ENCODE measurements at places on chromosomes 12 and 14. TPM values are rescaled to one million over a fixed set of nuclear protein-coding genes. Genes with fewer than 3 reads are reported as not detected.
A peak's percentile ranks its signal among the peaks of the same experiment; 100 is the strongest.

The NR4A1 gene
- total RNA-seq: 13.1 TPM

The CCDC175 gene
- total RNA-seq: not detected

The YLPM1 gene
- total RNA-seq: 40.0 TPM

DNA sequence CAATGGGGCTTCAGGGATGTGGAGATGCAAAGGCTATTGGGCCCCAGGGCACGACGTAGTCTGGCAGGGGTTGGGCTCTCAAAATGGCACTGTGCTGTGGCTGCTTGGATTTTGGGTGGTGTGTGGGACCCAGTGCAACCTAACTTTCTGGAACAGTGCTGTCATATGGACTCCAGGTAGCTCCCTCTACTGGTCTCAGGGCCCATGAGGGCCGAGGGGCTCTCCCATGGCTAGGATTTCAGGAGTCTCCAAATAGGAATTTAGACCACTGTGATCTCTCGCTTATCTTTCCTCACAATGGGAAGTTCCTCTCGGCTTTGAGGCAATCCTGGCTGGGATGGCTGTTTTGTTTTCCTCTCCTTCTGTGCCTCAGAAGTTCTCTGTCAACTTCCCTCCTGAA lies 68.2 kb upstream of the MUCL1 start:
- DNase-seq: no peak

DNA sequence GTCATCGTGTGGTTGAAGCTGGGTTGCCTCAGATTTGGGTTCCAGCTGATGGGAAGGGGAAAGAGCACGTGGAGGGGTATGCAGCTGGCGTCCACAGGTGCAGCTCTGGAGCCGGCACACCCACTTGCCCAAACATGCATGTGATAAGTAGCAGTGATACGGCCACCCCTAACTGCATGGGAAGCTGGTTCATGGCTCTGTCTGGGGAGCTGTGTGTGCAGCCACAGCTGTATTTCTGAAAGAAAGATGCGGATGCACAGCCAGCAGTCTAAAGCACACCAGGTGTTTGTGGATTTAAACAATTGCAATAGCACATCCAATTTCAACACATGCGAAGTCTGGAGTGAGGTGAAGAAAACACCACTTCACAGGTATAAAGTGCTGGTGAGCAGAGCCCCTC lies 181.4 kb downstream of the EFCAB11 start:
- no peak for DNase-seq

DNA sequence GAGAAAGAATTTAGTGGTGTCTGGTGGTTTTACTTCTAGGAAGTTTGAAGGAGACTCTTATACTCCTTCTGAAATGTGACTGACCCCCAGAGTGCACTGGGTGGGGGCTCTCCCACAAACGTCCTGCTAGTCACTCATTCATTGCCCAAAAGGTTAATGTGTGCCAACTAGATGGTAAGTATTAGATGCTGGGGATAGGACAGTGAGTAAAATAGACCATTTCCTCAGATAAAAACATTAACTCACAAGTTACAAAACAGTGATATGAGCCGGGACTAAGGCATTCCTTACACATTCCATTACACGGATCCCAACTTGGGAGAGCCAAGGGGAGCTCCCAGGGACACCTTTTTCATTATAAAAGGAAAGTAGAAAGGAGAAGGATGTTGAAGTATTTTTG lies 185.1 kb downstream of the ATXN7L3B start:
- DNase-seq: no peak

DNA sequence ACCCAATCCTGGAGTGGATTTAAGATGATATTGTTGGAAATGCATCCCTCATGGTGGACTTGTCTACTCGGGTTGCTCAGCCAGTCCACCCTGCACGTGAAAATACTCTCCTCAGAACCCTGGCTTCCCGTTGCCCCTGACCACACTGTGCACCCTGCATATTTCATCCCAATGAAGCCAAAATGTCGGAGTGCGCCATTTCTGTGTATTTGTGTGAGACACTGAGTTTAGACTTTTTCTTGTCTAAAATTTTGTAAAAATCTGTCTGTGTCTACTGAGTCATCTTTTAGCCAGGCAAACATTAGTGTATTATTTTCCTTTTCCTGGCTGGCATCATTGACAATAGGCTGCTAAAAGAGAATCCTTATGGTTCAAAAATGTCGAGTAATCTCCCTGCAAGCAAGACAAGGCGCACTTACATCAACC lies 485 bp upstream of the PNMA1 start:
- peak; percentile 68 for DNase-seq

DNA sequence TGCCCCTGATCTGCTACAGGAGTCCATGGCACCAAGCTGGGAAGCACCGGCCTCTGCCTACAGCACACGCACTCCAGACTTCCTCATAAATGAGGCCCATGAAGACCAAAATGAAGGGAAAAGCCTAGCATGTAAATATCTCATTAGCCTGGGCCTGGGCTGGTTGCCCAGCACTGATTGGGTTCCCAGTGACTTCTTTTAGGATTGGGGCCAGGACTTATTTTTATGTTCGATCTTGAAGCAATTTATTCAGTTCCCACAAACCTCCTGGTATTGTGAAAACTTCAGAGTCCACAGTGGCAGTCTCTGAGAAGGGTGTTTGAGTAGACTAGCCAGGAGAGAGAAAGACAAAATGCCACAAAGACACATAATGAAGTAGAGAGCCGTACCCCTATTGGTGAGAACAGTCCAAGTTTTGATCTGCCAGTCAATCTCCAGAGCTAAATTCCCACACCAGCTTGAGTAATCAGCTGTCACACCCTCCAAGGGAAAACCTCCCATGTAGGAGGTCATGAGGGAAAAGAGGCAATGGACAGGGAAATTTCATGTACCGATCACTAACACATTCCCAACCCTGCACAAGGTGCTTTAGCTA lies 78.2 kb downstream of the PHLDA1 start:
- peak; percentile 63 for DNase-seq

DNA sequence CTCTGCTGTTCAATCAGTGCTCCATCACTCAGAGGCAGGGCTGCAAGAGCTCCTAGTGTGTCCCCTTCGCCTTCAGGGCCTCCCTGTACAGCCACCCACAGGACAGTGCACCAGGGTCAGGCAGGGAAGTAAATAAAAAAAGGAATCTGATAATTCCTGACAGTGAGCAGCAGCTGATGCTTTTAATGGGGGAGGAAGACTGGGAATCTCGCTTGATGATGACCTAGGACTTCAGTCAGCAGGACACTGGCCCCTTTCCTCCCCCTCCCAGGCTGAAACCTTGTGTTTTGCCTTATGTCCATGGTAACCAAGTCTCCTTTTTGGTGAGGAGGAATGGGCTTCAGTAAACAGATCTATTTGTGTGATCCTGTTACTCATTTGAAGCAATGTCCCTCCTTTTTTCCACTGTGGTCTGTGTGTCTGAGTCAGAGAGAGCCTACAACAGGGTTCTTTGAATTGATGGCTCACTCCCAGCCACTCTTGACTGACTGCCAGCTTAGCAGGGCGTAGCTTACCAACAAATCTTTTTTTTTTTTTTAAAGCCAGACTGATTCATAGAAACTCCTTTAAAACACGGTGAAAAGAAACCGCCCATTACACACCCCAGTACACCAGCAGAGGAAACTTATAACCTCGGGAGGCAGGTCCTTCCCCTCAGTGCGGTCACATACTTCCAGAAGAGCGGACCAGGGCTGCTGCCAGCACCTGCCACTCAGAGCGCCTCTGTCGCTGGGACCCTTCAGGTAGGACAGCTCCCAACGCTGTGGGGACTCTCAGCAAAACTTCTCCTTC lies at the start of gene EMP1:
Gene EMP1, plus strand, starts transcription at position 597 of the 792 bp plus-strand sequence. CDS start 14,785 bp downstream, outside the sequence.
- DNase-seq: peak; percentile 99

DNA sequence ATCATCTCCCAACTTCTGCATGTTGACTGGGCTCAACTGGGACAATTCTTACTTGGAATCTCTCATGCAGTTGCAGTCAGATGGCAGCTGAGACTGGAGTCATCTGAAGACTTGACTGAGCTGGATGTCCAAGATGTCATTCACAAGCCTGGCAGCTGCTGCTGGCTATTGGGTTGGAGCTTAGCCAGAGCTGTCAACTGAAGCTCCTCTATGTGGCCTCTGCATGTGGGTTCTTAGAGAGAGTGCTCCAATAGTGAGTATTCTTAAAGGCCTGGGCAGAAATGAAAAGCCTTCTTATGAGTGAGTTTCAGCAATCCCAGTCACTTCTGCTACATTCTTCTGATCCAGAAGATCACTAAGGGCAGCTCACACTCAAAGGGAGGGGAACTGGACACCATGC lies 440.9 kb downstream of the LRIG3 start:
- no peak for DNase-seq

DNA sequence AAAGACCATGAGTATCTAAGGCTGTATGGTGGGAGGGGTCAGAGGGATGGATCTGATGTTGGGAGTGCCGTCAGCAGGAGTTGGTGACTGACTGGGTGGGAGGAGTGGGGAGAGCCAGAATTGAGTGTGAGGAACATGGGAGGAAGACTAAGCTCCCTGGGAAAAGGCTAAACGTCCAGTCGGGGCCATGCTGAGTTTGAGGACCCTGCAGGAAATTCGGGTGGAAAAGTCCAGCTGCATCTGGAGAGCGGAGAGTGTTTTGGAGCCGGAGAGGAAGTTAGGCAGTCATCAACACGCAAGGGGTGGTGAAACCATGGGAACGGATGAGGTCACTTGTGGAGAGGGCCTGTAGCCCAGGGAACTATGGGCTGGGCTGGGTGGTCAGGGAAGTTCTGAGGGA lies 60.9 kb downstream of the ELK3 start:
- DNase-seq: peak; percentile 85

DNA sequence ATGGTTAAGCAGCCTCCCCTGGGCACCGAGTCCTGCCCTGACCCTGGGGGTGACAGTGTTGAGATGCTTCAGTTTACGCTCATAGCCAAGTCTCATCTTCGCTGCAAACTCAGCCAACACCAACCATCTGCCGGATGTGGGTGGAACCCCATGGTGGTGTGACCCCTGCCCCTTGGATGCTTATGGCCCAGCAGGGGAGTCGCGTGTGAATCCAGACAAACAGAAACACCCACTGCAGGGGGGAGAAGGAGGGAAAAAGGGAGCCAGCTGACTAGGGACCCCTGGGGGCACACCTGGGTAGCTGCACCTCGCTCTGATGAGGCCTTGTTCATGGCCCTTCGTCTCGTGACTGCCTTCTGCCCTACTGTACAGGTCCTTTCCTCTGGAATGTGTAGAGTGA lies 23.8 kb downstream of the AACS start:
- no peak for DNase-seq

- DNase-seq: peak; percentile 51
These were observed 836 bp downstream of the PTPN21 start for GRCh38 chr14:88553886-88554456.

DNA sequence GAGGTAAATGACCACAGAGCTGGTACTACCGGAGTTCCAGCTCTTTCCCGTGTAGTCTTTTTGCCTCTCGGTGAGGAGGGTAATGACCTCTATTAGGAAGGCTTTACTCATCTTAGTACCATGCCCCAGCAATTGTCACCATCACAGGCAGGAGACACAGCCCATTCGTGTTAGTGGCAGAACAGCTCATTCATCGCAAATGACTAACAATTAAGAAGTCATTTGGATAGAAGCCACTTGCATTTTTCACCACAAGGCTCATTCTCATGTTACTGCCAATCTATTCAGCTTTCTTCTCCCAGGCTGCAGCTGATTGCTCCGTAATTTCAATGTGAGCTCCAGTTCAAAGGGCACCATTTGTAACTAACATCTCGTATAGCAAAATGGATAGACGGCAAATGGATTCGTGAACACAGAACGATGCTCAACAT lies 718.8 kb upstream of the TMEM132C start:
- peak; percentile 93 for DNase-seq

DNA sequence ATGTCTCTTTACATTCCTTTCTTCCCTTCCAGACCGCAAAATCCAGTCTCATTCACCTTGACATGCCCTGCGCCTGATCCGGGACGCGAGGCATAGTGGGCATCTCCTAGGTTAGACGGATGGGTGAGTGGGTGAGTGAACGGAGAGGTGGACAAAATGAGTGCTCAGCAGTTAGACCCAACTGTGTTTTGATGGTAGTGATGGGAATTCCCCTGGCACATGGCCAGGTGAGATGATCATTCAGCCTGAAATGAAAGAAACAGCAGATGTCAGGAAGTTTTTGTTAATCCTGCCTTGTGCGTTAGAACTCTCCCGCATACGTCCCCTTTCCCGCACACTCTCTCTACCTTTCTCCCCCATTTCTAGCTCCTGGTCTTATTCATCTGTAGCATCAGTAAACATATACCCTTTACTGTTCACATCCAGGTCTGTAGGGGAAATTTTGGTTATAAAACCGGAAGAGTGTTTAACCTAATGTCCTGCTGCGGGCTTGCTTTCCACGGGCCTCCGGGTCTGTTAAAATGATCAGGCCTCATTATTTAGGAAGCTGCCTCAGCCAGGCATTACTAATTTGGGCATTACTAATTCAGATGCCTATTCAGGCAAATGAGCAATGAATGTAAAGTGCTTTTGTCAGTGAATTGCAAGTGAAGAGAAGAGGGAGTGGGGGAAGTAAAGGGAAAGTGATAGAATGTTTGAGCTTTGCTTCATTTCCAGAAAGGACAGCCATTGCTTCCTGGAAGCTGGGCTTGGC lies 172.8 kb downstream of the ETV6 start:
- peak; percentile 53 for DNase-seq

DNA sequence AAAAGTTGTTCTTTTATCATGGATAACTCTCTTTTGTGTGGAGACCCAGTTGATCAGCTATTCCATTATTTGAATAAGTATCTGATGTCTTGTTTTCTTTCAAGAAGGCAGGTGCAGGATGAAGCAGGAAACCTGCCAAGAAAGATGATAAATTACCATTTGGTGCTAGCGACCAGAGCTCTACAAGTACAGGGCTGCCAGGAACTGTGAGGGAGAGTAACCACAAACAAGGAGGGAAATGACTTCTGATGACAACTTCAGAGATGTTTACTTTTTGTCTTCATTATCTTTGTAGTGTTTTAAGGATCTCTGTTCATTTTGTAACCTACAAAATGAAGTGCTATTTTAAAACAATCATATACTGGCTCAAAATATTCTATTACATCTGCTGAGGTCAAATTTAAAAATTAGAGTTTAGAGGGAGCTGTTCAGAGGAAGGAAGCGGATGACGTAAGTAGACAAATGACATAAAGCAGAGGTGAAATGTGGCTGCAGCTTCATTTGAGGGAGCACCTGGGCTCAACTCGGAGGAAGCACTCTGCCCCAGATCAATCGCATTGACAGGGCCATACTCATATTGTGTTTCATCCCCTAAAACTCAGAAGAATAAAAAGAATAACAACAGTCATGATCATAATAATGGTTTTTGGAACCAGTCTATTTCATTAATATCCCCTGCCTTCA lies 226.8 kb downstream of the C12orf42 start:
- no peak for DNase-seq

DNA sequence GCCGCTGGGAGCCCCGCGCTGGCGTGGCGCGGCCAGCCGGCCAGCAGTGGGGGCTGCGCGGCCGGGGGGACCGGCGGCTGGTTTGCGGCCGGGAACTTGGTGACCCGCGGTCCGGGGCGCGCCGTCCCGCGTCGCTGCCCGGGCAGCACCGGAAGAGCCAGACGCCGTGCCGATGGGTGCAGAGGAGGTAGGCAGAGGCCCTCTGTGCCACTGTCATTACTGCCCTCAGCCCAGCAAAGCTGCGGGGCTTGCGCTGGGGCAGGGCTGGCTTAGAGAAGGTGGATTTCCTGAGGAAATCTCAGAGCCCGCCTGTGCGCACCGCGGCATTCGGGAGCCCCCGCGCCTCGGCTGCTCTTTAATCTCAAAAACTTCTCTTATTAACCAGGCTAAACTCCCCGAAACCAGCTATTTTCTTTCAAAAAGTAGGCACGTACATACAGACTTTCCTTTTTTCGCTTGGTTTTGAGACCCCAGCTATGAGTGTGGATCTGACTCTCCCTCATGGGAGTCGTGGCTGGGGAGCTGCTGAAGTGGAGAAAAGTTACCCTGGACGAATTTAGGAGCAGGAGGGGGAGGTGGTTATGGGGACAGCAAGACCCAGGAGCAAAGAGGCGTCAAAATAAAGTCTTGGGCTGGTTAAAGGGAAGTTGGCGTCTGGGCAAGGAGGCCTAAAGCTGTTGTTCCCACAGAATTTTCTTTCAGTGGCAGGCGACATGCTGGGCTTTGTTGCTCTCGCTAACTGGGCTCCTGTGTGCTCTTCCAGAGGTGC lies 802 bp downstream of the SUSD6 start:
- peak; percentile 59 for DNase-seq

All from GM23248 (cell line).